ENCODE measurements at places on chromosomes 4 and X.

- DNase-seq: no peak
Measured at GRCh38 chr4:85600501-85600900, 125.6 kb downstream of the ARHGAP24 start.

- no peak for DNase-seq
Measured at GRCh38 chr4:11232015-11232414, 196.7 kb downstream of the HS3ST1 start.

DNA sequence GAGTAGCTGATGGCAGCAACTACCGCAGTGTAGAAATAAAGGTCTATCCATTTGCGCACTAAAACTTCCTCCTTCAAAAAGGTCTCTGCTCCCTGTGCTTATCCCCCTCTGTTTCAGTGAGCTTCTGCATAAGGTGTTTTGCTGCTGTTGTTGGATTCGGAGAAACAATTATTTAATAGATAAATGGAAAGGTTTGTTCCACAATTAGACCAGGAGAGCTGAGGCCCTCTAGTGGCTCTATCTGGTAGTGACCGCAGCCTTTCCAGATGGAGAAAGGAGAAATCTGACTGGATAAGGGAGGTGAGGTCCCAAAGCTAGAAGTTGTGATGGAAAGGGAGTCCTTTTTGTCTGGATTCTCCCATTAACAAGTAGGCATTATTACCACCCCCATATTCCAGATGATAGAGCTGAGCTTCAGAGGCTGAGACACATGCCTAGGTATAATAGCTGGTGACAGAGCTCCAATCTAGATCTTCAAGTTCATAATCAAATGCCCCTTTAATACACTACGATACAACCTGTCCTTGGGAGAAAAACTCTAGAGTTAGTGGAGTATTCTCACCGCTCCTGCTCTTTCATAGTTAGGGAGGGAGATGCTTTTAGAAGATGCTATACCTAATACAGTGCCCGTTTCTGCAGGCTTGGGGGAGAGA is 5.1 kb upstream of the GABRQ start:
- DNase-seq: no peak

GRCh38 chr4:23938796-23939195 is 48.9 kb upstream of the PPARGC1A start:
- DNase-seq: no peak

DNA sequence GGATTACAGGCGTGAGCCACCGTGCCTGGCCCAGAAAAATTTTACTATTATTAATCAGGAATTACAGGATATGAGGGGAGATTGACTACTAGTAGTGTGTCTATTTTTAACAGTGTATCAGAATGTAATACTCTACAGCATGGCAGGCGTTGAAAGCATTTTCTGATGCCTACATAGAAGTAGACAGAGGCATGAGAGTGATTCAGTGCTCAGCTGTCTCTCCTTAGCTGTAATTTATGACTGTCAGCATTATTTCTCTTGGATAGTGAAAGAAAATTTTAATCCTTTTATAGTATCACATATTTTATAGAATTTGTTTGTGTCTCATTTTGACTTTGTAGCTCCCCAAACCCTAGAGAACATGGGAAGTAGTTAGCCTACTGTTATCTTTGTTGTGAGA is 20.7 kb downstream of the ARHGAP24 start:
- DNase-seq: no peak

DNA sequence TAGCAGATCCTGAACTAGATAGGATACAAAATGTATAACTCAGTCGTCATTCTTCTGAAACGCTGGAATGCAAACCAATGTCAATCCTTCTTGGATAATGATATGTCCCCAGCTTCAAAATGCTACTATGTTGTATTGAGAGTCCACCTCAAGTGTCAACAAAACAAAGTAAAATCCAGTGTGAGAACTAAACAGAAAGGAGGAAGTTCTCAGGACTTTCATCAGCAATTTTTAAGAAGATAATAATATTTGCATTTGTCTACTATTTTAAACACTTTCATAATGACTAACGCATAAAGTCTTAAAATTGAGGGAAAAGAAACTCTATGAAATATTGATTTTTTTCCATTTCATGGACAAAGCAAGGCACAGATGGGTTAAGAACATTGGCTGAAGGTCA is 36.3 kb downstream of the SOD3 start:
- no peak for DNase-seq

- no peak for DNase-seq
Measured at GRCh38 chr4:12635629-12636028, 848.5 kb downstream of the RAB28 start.

GRCh38 chr4:167842487-167842886 is 249.8 kb upstream of the ANXA10 start:
- no peak for DNase-seq
